Peyer's patch (tissue), 4 donors: ENCODE measurements at places on chromosomes 5 and 9.

GRCh38 chr9:130847306-130848217, 12.5 kb downstream of the ABL1 start:
- peak; percentile 79 for DNase-seq

GRCh38 chr5:121691478-121691877, 160.2 kb upstream of the FTMT start:
- no peak for DNase-seq

GRCh38 chr5:169763376-169764017, 126.4 kb downstream of the DOCK2 start:
- no peak for DNase-seq

DNA sequence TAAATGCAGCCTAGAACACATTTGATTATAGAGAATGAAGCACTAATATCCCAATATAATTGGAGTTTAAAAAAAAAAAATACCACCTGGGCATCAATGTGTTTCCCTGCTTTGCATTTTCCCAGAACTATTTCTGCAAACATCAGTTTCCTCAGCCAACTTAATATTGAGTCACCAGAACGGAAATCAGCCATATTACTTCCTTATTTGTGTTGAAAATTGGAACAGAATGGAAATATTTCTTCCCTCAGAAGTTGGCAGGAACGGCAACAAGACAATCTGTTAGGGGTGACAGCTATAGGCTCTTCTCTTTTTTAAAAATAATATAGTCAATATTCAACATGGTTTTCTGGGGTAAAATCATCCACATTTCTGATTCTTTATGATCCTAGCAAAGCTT, 4.0 kb downstream of the MFAP3 start:
- no peak for DNase-seq

GRCh38 chr5:136164226-136164625, 28.7 kb downstream of the SMIM32 start:
- no peak for DNase-seq

GRCh38 chr5:1536871-1537602, 13.3 kb upstream of the LPCAT1 start:
- peak; percentile 47 for DNase-seq

DNA sequence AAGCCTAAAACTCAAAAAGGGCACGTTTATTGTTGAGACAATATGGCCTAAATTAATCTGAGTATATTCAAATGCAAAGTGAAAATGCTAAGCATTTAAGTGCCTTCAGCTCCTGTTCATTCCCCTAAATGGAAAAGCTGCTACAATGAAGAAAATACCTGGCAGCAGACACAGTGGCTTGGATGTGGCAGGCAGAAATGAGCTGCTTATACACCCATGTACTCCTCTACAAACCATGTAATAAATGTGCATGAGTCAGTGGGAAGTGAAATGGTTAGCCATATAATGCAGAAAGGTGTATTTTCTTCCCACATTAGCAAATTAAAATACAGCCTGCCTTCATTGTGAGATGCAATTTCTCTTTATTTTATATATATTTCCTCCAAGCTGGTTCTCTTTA, 859.2 kb upstream of the SEMA6A start:
- DNase-seq: no peak

DNA sequence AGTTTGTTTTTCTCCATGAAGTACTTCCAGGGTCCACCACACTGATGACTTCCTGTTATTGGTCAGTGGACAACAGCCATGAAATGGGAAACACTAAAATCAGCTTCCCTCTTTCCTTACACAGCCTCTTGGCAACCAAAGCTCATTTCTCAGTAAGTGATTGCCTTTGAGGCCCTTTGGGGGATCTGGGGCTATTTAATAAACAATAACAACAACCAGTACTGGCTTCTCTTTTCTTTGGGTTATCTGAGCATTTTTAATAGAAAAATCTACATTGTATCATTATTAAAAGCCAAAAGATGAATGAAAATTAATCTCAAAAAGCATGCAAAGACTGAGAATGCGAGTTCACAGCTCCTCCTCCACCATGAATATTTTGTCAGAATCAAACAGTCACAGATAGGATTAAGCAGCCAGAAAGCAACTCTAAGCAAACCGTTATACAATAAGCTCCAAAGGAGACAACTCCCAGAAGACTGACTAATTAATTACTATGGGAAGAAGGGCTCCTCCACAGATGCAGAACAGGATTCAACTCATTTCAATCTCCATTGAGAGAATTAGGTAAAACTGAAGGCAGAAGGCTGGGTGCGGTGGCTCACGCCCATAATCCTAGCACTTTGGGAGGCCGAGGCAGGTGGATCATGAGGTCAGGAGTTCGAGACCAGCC, 68.3 kb downstream of the SERINC5 start:
- no peak for DNase-seq

DNA sequence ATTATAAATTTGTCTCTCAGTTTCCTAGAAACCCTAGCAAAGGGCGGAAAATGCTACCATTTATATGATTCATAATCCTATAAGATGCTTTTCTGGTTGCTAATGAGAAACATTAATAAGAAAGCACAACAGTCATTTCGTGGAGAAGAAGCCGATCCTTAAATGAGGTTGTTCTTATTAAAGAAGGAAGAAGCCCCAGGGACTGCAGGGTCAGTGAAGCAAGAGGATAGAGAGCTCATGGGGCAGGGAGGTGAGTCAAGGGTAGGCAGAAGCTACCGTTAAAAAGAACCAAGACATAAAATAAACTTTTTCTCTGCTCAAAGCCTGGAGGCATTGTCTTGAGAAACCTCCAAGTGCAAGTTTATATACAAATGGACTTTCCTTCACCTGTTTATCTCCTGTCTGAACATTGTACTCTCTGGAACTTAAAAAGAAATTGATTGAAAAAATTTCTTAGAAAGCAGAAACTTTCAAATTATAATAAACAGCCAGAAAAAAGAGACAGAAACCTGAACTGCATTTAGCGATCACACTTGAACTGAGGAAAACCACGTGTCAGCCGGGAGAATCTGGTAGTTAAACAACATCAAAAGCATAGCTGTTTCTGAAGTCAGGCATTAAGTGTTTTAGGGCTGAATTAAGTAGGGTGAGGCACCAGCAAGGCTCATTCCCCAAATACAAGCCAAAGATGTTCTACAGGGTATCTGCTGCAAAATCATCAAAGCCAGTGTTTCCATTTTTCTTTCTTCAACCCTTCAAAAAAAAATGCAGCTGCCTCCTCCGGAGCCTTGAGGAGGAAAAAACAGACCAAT, 21.9 kb downstream of the HTR4 start:
- DNase-seq: no peak

GRCh38 chr5:168014433-168015123, 276.9 kb upstream of the WWC1 start:
- DNase-seq: no peak

DNA sequence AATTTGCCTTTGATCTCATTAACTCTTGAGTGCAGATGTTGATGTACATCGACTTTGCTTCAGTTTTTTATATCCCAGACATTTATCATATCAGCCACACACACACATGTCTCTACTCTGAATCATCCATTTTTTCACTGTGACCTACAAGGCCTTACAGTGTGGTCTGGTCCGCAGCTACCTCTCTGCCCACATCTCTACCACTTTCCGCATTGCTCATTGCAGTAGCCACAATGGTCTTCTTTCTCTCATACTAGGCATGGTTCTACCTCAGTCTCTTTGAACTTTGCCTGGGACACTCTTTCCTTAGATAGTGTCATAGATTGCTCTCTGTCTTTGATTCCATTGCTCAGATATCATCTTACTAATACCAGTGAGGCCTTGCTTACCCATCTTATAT, 87.9 kb upstream of the FSD1L start:
- no peak for DNase-seq

GRCh38 chr5:76081811-76082771, 1.1 kb upstream of the SV2C start:
- no peak for DNase-seq

GRCh38 chr5:66009277-66009676, 82.9 kb downstream of the ERBIN start:
- DNase-seq: no peak
